Hindlimb muscle (tissue), 1 donor: ENCODE measurements at places on chromosomes 3 and 15. TPM values are rescaled to one million over a fixed set of nuclear protein-coding genes. Genes with fewer than 3 reads are reported as not detected.
A peak's percentile ranks its signal among the peaks of the same experiment; 100 is the strongest.

The PARP15 gene
- 2.8 TPM for polyA plus RNA-seq

DNA sequence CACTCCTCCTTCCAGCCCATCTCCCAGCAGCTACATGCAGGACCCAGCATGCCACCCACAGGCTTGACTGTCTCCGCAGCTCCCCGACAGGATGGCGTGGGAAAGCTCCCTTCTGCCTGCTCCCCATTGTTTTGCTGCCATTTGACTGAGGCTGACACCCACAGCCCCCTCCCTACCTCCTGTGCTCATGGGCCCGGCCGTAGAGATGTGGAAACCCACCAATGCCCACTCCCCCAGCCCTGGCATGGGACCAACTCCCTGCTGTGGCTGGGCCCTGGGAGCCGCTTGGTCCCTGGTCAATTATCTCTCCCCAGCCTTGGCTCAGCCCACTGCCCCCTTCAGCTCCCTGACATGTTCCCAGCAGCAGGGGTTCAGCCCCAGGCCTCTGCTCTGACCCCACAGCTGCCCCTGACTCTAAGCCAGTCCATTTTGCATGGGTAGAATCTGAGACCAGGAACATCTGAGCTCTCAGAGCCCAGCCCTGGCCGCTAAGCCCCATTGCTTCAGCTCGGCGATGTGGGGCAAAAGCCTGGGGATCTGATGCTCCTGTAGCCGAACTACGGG lies 8.2 kb downstream of the C3orf22 start:
- no peak for DNase-seq

DNA sequence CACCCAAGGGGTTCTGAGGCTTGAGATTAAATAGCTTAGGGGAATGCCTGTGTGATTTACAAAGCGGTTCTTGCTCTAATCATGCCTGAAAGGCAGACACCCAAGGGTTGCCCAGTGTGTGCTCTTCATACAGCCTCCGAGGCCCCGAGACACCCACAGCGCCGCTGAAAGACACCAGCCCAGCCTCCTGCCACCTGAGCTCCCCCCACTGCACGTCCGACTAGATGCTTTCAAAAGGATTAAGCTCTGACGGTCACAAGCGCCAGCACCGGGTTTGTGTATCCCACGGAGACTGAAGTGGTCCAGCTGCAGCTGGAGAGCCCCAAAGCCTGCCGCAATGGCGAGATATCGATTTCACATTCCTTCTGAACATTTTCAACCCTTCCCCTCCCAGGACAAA lies 50.3 kb downstream of the SPATA12 start:
- peak; percentile 45 for DNase-seq

DNA sequence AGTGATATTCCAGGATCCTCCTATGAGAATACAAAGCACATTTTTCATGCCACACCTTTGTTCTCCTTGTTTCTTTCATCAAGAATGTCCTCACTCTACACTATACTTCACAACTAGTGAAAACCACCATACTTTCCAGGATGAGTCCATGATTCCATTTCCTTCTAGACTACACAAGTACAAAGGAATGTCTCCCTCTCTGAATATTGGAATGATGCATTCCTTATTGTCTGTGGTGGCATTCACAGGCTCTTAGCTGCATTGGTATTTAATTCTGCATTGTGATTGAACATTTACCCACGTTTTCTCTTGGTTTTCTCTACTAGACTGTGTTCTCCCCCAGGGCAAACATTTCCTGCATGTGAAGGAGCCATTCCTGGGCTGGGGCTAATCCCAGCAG lies 217.5 kb downstream of the RAP2B start:
- DNase-seq: no peak

The LRRC31 gene
- not detected for polyA plus RNA-seq

GRCh38 chr3:5195605-5196004 lies 8.1 kb downstream of the EDEM1 start:
- DNase-seq: no peak

The UBE2E1 gene
- polyA plus RNA-seq: 78.5 TPM

- DNase-seq: no peak
These were observed 5.9 kb upstream of the INO80 start for GRCh38 chr15:41121951-41122350.

- DNase-seq: no peak
These were observed 38.4 kb downstream of the GTF2E1 start for GRCh38 chr3:120780977-120781376.

- DNase-seq: no peak
These were observed 24.4 kb upstream of the ATP2B2 start for GRCh38 chr3:10529809-10530208.

The ZNF385D gene
- polyA plus RNA-seq: 21.0 TPM

The IVD gene
- 57.8 TPM for polyA plus RNA-seq

DNA sequence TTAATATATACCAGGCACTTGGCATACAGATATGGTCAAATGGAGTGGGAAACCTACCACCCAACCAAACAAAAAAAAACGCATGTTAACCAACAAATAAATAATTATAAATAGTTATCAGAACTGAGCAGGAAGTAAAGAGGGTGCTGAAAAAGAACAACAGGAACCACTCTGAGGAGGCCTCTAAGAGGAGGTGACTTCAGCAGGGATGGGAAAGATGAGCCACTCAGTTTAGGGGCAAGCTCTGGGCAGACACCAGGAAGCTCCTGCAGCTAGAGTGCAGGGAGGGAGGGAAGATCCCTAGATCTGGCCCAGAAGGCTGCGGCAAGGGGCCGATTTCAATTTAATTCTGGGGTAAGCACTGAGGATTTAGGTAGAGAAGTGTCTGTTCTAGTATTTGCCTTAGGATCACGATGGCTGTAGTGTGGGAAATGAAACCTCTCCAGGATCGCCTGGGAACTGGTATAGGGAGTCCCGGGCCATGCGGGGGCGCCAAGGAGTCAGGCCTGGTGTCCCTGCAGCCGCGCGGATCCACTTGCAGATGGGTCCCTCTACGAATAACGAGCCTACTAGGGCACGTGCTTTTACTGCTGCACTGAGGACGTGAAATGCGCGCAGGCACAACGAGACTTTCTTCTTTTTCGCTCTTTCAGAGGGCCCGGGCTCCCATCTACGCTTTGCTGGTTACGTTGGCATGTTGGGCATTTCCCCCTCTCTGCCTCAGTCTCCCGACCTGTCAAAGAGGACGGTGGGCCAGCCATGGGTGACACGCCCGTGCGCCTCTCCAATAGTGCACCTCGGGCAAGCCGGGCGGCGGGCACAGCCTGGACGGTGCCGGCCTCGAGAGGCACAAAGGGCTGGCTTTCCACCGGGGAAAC lies 1.5 kb upstream of the LIMD1 start:
- DNase-seq: peak; percentile 89

The CPN2 gene
- 0.09 TPM for polyA plus RNA-seq

The ZNF860 gene
- polyA plus RNA-seq: 0.63 TPM

DNA sequence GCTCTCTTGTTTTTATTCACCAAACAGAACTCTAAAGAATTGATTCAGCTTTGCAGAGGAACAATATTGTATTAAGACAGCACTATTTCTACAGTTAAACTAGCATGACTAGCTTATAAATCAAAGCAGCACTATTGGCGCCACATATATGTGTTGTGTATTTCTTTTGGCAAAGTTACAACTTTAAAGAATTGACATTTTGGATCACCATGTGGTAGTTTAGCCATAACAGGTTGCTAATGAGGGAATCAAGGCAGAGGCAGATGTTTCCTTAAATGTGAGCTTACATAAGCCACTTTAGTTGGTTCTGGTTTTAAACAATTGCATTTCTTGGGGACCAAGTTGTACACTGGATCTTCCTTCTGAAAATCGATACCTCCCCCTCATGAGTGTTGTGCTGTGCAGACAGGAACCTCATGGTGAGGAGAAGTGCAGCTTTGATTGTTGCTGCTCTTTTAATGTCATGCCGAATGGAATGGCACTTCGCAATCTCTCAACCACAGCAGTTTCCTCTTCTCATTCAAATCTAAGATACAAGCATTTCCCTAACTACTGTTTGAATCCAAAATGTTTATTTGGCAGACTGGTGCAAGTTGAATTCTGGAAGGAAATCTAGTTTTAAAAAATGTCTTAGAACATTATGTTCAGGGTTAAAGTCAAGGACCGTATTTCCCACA lies 151.2 kb downstream of the MYRIP start:
- DNase-seq: no peak

- no peak for DNase-seq
These were observed 7.5 kb downstream of the INAFM2 start for GRCh38 chr15:40331026-40331425.

- no peak for DNase-seq
These were observed 54.5 kb downstream of the ALDH1A2 start for GRCh38 chr15:58010983-58011382.

DNA sequence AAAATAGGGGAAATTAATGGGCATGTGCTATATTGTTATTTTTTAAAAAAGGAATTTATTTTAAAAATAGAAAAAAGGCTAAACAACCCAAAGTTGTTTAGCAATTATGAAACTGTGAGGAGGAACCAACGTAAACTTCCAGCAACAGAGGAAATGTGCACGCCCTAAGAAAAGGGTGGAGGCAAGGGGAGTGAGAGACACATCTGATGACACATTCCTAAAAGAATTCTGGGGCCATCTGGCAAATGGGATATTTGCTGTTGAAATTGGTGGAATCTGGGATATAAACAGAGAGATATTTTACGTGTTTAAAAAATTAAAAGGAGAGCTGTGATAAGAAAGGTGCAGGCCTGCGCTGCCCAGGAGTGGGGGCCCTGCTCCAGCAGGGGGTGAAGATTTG lies 50.8 kb upstream of the MUC13 start:
- DNase-seq: no peak

The PRSS50 gene
- polyA plus RNA-seq: not detected

- DNase-seq: peak; percentile 80
These were observed 301.8 kb upstream of the MCTP2 start for GRCh38 chr15:93929375-93930094.

- DNase-seq: peak; percentile 5
These were observed 48.7 kb downstream of the CNOT10 start for GRCh38 chr3:32733631-32734229.

The SPTBN5 gene
- 5.2 TPM for polyA plus RNA-seq

- no peak for DNase-seq
These were observed 76.2 kb upstream of the NSMCE3 start for GRCh38 chr15:29345549-29346525.

GRCh38 chr3:66472313-66473134 lies 28.3 kb downstream of the LRIG1 start:
- no peak for DNase-seq

- no peak for DNase-seq
These were observed 6.5 kb upstream of the ETV5 start for GRCh38 chr3:186115239-186115996.

The SLC7A14 gene
- polyA plus RNA-seq: 0.58 TPM

The RAD18 gene
- polyA plus RNA-seq: 4.4 TPM

- DNase-seq: no peak
These were observed 74.0 kb upstream of the LINGO1 start for GRCh38 chr15:77706482-77707244.

DNA sequence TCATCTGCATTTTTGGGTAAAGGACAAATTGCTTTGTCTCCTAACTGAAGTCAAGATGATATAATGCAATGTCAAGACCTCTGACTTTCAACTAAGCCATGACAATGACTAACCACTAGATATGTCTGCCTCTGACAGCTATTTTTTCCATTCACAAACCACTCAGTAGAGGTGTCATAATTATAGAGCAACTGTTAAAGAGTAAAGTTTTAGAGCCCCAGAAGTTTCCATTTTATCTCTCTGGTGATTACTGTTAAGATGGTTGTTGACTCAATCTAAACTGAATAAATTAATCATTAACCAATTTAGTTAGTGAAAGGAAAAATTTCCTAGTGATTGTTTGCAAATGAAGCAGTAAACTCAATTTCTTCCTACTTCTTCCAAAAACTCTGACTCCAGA lies 779.9 kb downstream of the GRM7 start:
- no peak for DNase-seq

The CMC1 gene
- polyA plus RNA-seq: 24.9 TPM

- DNase-seq: peak; percentile 26
These were observed 35.2 kb downstream of the GRK7 start for GRCh38 chr3:141798448-141798845.
